ENCODE measurements at places on chromosomes 11 and 22.

GRCh38 chr11:77046060-77046501 is 11.9 kb downstream of the B3GNT6 start:
- peak; percentile 60 for DNase-seq

- no peak for DNase-seq
Measured at GRCh38 chr11:45147891-45148675, 1.6 kb downstream of the PRDM11 start.

GRCh38 chr11:134118006-134118405 is 49.1 kb downstream of the JAM3 start:
- no peak for DNase-seq

- DNase-seq, result no peak
Measured at GRCh38 chr11:117654281-117655255, 142.4 kb downstream of the DSCAML1 start.

DNA sequence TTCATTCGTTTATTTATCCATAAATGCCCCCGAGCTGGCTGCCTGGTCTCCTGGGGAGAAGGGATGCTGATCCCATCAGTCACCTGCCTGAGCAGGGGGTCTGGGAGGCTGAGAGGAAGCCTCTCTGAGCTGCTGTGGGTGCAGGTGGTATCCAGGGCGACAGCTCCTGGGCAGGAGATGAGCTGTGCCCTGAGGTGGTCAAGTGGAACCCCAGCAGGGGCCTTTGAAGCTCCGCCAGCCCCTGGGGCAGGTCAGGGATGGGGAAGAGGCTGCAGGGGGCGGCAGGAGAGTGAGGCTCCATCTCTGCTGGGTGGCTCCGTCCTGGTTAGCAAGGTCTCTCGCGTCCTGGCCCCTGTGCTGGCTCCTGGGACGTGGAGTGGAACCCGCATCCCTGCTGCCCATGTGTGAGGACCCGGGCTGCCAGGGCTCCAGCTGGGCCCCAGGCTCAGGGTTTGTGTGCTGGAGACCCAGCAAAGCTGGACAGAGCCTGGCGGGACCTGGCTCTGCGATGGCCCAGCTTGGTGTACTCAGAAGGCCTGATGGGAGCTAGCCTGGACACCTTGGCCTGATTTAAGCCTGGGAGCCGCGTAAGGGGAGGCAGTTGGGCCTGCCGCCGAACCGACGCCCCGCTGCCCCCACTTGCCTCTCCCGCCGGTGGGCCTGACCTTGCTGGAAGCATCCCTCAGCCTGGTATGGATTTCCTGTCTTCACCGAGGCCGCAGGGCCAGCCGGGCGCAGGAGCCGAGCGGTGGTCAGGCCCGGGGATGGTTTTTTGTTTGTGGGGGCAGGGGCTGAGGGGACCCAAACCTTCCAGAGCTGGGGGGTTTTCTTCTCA is 44.5 kb downstream of the RTN4R start:
- no peak for DNase-seq

DNA sequence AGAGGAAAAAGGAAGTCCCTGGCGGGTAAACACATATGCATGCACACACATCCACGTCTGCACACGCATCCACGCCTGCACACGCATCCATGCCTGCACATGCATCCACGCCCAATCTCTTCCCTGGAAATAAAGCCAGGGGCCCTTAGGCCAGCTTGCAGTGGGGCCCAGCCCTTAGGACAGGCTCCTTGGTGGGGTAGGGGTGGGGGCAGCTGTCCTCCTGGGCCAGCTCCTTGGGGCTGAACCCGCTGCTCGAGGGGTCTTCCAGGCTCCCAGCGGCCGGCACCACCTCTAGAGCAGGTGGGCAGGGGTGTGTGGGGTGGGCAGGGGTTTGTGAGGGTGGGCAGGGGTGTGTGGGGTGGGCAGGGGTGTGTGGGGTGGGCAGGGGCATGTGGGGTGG is 1.9 kb downstream of the C11orf21 start:
- DNase-seq, result no peak

GRCh38 chr22:24471570-24471969 is 23.6 kb upstream of the UPB1 start:
- DNase-seq, result no peak

GRCh38 chr11:11170352-11171084 is 182.5 kb downstream of the CSNK2A3 start:
- no peak for DNase-seq

DNA sequence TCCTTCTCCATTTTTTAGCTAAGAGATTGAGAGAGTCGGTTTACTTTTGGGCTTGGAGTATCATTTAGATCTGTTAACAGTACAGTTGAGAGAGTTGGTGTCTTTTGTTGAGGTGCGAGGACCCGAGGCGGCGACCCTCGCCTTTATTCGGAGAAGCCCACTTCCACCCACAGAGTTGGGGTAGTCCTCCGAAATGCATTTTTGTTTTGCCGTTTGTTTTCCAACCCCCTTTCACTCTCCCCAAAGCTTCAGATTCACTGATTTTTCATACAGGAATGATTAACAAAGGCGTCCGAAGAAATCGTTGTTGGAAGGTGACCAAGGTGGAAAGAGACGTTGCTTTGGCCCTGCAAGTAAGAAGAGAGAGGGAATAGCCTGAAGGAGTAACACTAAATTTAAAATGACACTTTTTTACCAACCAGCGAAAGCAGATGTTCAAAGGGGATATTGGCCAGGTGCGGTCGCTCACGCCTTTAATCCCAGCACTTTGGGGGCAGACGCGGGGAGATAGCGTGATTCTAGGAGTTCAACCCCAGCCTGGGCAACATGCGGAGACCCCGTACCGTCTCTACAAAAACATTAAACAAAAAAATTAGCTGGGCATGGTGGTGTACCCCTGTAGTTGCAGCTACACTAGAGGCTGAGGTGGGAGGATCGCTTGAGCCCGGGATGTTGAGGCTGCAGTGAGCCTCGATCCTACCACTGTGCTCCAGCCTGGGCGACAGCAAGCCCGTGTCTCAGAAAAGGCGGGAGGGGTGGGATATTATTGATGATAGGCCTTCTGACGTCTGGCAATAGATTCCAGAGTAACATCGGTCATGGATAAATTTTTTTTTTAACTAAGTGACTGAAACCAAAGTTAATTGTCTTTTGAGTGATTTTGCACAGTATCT is 899 bp upstream of the RAB30 start:
- no peak for DNase-seq

DNA sequence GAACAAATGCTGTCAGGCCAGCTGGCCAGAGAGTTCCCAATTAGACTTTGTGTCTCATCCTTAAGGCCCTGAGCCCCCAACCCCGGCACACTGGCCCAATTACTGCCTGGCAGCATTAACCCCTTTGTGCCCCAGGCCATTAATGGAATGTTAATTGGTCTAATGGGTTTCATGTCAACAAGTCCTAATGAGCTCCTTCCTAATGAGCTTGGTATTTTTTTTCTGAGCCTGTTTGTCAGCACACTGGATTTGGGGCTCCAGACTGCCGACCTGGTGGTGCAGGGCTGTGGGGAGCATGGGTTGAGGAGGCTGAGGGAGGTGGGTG is 148.8 kb downstream of the FEZ1 start:
- no peak for DNase-seq

DNA sequence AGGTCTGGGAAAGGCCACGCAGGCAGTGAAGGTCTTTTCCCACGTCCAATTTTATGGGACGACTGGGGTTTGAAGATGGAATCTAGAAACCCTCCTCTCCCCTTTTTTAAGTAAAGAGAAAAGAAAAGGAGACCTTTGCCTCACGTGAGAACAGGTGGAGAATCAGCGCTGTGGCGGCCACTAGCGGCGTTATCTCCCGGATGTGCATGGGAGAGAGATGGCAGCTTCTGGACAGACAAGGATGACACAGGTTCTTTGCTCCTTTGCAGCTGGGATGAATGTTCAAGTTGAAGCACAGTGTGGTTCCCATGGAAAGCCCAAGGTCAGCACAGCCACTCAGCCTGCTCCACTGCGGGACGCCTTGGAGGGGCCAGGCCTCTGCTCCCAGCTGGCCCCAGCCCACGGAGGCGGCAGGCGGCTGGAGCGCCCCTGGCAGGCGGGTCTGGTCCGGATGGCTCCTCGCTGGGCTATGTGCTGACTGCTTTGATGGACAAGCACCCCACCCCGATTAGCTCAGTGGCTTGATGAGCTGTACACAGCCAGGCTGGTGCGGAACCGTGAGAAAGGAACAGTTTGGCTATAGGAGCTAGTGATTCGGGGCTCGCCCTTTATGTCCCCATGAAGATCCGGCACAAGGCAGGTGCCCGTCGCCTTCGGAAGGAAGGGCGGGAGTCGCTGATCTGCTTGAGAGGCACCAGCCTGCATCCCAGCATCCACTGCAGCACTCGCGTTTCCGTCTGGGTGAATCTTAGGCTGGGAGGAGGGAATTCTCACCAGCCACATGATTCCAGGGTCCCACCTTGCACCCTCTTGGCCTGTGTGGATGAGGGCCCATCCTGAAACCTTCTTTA is 14.5 kb upstream of the BID start:
- DNase-seq, result no peak

- peak; percentile 5 for DNase-seq
Measured at GRCh38 chr11:69801513-69802335, 17.5 kb downstream of the FGF3 start.

GRCh38 chr11:83726316-83726715 is 440.1 kb upstream of the CCDC90B start:
- DNase-seq, result no peak

GRCh38 chr11:75667255-75667830 is 1.5 kb downstream of the MAP6 start:
- DNase-seq, result no peak

GRCh38 chr11:37107415-37107814 is 509.4 kb upstream of the RAG2 start:
- no peak for DNase-seq

- no peak for DNase-seq
Measured at GRCh38 chr11:79390477-79390876, 50.4 kb downstream of the TENM4 start.

DNA sequence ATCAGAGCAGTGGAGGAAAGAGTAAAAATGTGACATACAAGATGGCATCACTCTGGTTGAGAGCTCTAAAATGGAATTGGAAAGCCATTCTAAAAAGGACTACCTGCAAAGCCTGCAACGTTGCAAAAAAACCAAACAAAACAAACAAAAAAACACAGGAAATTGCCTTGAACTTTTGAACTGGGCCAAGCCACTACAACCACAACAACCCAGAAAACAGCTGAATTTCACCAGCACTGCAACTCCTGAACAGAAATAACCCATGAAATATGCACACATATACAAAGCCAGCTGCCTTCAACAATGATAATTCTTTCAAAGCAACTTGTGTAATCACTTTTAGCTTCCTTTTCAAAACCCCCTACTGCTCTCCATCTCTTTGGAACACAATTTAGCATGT is 326.6 kb upstream of the LRRC4C start:
- DNase-seq, result no peak

DNA sequence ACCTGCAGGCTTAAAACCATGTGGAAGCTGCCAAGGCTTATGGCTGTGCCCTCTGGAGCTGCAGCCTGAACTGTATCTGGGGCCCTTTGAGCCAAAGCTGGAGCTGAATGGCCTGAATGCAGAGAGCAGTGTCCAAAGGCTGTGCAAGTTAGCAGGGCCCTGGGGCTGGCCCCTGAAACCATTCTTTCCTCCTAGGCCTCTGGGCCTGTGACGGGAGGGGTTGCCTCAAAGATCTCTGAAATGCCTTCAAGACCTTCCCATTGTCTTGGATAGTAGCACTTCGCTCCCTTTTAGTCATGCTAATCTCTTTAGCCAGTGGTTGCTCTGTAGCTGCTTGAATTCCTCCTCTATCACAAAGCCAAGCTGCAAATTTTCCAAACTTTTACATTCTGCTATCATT is 12.8 kb upstream of the IFTAP start:
- DNase-seq, result no peak

- DNase-seq, result no peak
Measured at GRCh38 chr11:124724979-124725718, 14.6 kb upstream of the NRGN start.

DNA sequence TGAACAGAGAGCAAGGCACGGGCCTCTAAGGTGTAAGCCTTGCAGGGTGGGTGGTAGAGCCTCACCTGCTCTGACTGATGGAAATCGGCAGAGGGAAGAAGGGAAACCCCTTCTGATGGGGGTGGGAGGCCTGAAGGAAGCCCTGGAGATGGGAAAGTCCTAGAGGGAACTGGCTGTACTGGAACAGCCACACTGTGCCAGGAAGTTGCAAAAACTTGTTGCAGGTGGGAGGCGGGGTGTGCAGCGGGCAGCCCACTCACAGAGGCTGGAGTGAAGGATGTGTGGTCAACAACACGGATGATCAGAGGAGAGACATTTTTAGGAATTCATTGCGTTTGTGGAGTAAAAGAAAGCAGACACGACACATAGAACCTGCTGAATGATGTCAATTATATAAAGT is 91.3 kb downstream of the ZC3H12C start:
- no peak for DNase-seq

- DNase-seq, result no peak
Measured at GRCh38 chr11:94740083-94741021, 27.8 kb upstream of the AMOTL1 start.

GRCh38 chr11:61482513-61482912 is 26.0 kb upstream of the LRRC10B start:
- no peak for DNase-seq

DNA sequence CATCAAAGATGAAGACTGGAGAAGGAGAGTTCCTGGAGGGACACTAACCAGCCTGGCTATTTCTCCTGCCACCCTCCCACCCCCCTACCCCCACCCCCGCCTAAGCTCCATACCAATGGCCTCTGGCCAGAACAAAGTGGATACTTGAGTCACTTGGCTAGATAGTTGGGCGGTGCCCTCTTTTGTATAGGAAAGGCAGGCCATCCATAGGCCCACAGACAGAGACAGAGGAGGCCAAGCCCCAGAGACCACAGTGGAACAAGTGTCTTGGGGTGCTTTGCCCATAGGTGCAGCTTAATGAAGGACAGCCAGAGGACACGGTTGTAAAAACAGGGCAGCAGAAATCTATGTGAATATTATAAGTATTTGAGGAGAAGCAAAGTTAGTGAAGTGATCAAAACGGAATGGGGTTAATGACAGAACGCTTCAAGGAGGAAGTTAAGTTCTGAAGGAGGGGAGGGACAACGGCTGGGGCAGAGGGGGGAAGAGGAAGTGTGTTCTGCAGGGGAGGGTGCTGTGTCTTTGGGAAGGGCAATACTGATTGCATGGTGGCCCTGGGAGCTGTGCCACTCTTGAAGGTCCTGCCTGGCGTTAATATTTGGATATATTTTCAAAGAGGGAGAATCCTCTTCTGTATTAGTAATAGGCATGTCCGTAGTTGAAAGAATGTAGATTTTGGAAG is 32.7 kb downstream of the FLI1 start:
- peak; percentile 57 for DNase-seq

- no peak for DNase-seq
Measured at GRCh38 chr11:64607381-64607985, 16.5 kb downstream of the SLC22A12 start.

GRCh38 chr11:105208019-105208418 is 68.5 kb upstream of the CARD18 start:
- no peak for DNase-seq

- no peak for DNase-seq
Measured at GRCh38 chr11:118537409-118537980, 6.5 kb downstream of the TMEM25 start.

DNA sequence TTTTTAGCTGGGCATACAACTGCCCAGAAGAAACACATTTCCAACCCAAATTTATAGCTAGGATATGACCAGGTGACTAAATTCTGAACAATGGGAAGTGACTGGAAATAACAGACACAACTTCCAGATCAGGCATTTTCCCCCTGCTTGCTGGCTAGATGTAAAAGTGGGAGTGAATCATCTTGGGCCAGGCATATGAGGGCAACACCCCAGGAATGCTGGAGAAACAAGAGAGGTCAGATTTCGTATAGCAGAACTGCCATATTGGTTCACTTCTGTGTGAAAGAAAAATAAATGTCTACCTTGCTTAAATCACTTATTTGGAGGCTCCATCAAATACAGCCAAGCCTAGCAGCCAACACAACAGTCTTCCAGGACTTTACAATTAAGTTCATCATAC is 7.4 kb downstream of the ATL3 start:
- DNase-seq, result no peak

GRCh38 chr11:16027621-16028020 is 328.7 kb downstream of the SOX6 start:
- no peak for DNase-seq
